Fibroblast of the aortic adventitia (primary cell): ENCODE measurements at places on chromosomes 1 and 21. TPM values are rescaled to one million over a fixed set of nuclear protein-coding genes. Genes with fewer than 3 reads are reported as not detected.
A peak's percentile ranks its signal among the peaks of the same experiment; 100 is the strongest.

DNA sequence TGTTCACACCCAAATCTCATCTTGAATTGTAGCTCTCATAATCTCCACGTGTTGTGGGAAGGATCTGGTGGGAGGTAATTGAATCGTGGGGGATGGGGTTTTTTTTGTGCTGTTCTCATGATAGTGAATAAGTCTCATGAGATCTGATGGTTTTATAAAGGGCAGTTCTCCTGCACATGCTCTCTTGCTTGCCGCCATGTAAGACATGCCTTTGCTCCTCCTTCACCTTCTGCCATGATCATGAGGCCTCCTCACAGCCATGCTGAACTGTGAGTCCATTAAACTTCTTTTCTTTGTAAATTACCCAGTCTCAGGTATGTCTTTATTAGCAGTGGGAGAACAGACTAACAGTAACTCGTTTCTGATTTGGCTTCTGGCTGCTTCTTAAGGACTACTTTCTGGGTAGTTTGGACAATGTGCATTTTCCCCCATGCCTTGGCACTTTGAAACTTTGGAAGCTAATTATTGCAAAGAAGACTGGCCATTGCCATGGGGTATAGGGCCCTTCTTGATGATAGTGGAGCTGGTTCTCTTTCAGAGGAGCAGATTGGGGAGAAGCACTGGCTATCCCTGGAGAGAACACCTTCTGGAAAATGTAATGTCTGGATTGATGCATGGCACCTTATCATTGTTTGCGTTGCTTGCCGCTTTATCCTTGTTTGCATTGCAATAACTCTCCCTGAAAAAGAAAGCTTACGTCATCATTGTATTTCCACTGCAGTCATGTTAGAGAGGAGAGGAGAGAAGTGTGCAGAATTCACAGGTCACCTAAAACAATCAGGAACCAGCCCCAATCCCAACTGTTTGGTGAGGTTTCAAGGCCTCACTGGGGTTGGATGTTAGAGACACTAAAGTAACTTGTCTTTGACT is 5.9 kb downstream of the CNIH3 start:
- DNase-seq = no peak

Gene DHRS3
- 64.4 and 114 TPM in 2 replicates for total RNA-seq

GRCh38 chr1:18957136-18957521 is 653 bp upstream of the IFFO2 start:
- DNase-seq = no peak

Gene TDRD5
- not detected in 2 replicates for total RNA-seq

Gene DUSP10
- 8.0 and 26.8 TPM in 2 replicates for total RNA-seq

Gene ANKRD34A
- 0.65 and 0.99 TPM in 2 replicates for total RNA-seq

- peak; percentile 90 for DNase-seq
These were observed 80.3 kb upstream of the ARTN start for GRCh38 chr1:43853161-43853921.

DNA sequence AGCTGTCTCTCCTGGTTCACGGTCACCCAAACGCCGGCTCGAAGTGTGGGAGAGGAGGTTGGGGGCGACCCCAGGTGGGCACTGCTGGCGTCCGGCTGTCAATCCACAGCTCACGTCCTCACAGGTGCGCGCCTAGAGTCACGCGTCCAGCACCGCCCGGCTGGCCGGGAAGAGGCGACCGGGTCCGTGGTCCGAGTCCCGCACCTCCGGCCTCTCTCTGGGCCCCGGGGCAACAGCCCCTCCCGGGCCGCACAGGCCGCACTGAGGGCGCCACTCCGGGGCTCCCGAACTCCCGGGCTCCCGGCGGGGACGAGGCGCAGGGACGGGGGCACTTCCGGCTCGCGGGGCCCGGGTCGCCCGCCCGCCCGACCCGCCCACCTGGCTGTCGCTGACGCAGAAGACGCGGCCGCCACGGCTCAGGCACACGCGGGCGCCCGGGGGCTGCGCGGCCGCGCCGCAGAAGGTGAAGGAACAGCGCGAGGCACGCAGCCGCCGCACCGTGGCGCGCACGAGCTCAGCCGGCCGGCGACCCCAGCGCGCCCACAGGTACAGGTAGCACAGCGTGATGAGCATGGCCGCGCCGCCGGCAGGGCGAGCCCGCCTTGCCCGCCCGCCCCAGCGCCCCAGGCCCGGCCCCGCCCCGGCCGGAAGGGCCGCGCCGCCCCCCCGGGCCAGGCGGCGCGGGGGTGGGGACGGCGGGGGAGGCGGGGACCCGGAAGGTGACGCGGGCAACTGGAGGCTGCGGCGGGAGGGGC is at the start of gene HLCS:
Gene HLCS (minus strand): TSS at position 604 of the 755 bp plus-strand sequence. CDS start 31 bp downstream, at position 573.
- peak; percentile 39 for DNase-seq

Gene PGBD2
- 3.1 and 4.7 TPM in 2 replicates for total RNA-seq

Gene SLFNL1
- 0.09 and 0.57 TPM in 2 replicates for total RNA-seq

Gene FCER1G
- not detected in 2 replicates for total RNA-seq

Gene GRIK1
- total RNA-seq = 0.81 TPM in 1 of 2 replicates, not detected in the other

GRCh38 chr1:56837244-56837939 is 17.2 kb upstream of the C8A start:
- no peak for DNase-seq

GRCh38 chr1:53393325-53393792 is 65.5 kb upstream of the LRP8 start:
- peak; percentile 73 for DNase-seq

- peak; percentile 60 for DNase-seq
These were observed 700 bp upstream of the CCDC28B start for GRCh38 chr1:32199717-32200072.

GRCh38 chr1:19423130-19423529 is 62.2 kb downstream of the CAPZB start:
- DNase-seq = no peak

DNA sequence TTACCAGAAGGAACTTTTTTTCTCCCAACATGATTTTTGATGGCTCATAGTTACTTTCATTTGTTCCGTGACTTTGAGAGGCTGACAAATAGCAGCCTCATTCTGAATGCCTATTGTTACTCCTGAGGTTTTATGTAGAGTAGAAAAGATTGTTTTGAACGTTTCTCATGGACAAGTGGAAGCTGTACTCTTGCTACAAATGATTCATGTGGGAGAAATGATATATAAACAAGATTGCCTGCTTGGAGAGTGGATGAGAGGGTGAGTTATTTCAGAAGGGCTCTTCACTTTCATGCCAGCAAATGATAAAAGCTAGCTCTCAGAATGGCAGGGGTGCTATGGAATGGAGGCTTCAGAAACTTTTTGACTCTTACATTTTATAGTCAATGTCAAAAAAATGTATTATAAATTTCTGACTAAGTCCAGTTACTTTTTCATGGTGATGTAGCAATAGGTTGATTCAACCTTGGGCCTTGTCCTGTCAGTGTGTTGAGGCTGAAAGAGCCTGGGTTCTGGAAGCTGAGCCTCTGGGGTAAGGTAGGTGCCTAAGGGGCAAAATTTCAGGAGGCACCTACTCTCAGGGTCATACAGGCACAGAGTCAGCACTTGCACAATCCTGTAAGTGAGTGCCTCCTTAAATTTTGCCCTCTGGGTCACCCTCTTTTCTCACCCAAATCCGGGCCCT is 19.4 kb downstream of the JUN start:
- DNase-seq = peak; percentile 90

Gene SHCBP1L
- 0.98 TPM in 1 of 2 replicates, not detected in the other for total RNA-seq

Gene TSACC
- not detected in 2 replicates for total RNA-seq

DNA sequence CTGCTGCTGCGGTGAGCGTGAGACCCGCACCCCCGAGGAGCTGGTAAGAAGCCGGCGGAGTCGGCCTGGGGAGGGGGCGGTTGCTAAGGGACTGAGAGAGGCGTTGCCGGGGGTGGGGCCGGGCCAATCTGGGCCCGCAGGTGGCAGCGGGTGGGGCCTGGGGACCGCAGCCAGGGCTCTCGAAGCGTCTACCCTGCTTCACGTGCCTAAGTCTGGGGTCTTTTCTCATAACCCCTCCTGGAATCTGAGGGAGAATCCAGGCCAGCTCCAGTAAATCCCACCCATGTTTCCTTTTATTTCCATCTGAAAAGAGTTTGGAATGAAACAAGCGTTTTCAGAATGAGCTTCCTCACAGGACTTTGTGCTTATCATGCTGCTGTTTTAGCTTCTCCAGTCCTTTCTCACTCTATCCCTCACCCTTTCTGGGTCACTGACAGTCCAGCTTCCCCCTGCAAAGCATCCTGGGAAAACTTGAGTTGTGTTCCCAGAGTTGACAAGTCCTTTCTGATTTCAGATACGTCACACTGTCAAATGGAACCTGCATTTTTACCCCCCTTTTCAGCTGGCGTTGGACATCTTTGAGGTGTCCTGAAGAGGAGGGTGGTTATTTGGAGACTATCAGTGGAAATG is 431 bp downstream of the CLCN6 start:
- peak; percentile 43 for DNase-seq

GRCh38 chr1:226123212-226123560 is 60.7 kb downstream of the H3-3A start:
- DNase-seq = no peak

DNA sequence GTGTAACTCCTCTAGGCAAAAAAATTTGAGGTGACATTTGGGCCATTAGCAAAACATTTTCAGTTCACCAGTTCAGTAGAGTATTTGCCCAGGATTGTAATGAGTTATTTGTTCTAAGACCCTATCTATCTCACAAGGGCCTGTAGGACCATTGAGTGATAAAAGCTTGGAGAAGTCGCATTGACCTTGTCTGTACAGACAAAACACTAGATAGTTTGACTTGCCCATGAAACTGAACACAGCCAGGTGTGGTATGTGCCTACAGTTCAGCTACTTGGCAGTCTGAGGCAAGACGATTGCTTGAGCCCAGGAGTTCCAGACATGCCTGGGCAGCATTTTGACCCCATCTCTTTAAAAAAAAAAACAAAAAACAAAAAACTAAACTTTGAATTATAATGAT is 3.1 kb downstream of the ATP5IF1 start:
- DNase-seq = no peak

Gene KCNC4
- 4.7 and 6.8 TPM in 2 replicates for total RNA-seq

- DNase-seq = no peak
These were observed 61.4 kb upstream of the CNIH3 start for GRCh38 chr1:224554620-224555259.

DNA sequence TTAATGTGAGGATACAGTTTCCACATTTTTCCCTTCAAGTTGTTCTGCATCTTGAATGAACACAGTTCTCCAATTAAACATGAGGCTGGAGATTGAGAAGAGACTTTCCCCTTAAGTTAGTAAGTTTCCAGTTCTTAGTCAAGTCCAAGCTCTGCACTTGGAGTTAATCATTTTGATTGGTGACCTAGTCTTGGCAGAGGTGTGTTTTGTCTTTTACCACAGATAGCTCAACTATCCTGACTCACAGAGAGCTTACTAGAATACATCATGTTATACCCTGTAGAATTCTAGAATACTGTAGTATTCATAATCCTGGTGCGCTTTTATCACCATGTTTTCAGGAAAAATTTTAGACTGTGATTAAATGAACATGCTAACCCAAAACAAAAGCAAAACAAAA is 129.2 kb downstream of the CYYR1 start:
- peak; percentile 62 for DNase-seq

Gene ZMYND12
- total RNA-seq = 0.82 and 1.6 TPM in 2 replicates

Gene PKP1
- total RNA-seq = under 0.01 and 0.08 TPM in 2 replicates

DNA sequence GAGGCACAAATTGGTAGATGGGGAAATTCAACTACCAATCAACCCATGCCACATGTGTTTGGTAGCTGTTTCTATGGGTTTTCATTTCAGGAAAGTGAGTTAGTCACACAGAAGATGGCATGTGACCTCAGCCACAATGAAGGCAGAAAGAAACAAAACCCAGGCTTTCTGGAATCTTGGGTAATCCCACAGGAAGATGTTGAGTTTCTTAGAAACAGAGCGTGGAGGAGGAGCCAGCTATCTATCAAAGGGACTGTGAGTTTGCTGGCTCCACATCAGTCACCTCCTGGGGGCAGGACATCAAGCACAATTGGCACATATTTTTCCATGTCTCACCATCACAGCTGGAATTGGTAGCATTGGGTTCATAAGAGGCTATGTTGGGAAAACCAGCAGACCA is 188.9 kb upstream of the PLXNA2 start:
- DNase-seq = no peak

- no peak for DNase-seq
These were observed 106.5 kb downstream of the PLPP3 start for GRCh38 chr1:56472860-56473259.

DNA sequence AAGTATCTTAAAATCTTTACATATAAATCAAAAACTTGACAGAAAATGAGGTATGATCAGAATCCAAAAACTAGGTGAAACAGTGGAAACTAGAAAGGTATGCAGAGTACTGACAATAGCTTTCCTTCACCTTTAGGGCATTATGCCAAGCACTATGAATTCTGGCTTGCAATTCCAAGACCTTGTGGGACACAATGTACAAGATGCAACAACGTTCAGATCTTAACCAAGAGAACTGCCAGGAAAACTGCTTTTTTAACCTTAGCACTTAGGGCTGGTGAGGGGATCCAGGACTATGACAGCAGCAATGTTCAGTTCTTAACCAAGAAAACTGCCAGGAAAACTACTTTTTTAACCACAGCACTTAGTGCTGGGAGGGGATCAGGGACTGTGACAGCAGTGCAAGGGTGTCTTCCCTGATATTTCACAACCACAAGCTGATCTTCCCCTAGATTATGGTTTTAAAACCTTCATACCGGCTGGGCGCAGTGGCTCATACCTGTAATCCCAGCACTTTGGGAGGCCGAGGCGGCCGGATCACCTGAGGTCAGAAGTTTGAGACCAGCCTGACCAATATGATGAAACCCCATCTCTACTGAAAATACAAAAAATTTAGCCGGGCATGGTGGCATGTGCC is 22.3 kb downstream of the FOXJ3 start:
- no peak for DNase-seq

DNA sequence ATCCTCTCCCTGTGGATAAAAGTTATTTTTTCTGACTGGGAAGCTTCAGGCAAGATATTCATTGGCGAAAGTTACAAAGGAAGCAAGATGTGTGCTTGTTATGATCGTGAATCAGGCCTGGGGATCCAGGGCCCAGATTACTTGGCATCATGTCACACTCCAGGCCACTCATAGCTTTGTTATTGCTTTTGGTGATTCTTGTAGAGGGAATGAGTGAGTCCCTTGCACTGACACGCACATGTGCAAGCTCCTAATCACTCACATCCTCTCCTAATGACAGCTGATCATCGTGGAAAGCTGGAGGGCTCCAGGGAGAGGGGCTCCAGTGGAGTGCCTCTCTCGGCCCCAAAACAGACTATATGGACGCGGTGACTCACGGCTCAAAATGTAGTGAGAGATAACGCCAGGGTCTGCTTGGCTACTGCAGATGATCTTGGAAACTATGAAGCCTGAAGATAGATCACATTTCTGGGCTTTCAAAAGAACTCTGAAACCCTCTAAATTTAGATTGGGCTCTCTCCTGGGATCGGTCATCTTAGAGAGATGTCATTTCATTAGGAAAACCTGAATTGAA is 481.1 kb upstream of the USP24 start:
- peak; percentile 98 for DNase-seq

GRCh38 chr1:6052543-6053205 is 7.0 kb downstream of the KCNAB2 start:
- peak; percentile 77 for DNase-seq

- peak; percentile 47 for DNase-seq
These were observed 470 bp downstream of the HSD11B1 start for GRCh38 chr1:209705033-209705598.

Gene OR2AK2
- total RNA-seq = not detected in 2 replicates

Gene HAO2
- not detected in 2 replicates for total RNA-seq

GRCh38 chr1:172821609-172822274 is 162.8 kb downstream of the FASLG start:
- peak; percentile 74 for DNase-seq
